Kidney tubule cell (primary cell): ENCODE measurements at places on chromosomes 13 and 19.

DNA sequence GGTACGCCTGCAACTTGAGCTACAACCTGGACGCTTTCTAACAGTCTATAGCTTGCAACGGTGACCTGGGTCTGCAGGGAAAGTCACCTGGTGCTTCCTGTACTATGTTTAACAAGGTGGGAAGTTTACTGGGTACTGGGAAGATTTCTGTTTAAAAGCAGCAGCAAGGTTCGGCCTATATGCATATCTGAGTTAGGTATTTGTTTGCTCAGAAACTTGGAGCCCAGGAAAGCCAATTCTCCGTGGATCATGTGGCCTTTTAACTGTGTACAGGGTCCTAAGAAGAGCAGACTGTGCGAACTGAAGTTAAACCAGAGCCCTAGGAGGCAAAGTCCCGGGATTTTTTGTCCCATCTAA lies 103.1 kb downstream of the STK24 start:
- DNase-seq, result no peak

- peak; percentile 57 for DNase-seq
These were observed 6.3 kb upstream of the GPR183 start for GRCh38 chr13:99313501-99313900.

DNA sequence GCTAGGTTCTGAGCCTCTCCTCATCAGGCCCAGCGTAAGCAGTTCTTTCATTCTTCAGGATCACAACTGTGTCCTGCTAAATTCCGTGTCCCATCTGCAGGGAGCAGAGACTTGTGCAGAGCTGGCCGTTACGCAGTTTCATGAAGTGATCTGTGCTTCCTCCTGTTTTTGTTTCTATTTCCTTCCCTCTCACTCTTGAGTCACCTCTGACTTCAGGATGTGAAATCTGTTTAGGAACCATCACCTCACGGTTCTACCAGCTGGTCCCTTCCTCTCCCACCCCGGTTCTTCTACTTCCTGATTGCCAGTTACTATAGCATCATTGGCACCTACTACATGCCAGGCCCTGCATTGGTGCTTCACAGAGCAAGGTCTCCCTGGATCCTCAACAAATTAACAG lies 8.5 kb downstream of the MAU2 start:
- peak; percentile 7 for DNase-seq

DNA sequence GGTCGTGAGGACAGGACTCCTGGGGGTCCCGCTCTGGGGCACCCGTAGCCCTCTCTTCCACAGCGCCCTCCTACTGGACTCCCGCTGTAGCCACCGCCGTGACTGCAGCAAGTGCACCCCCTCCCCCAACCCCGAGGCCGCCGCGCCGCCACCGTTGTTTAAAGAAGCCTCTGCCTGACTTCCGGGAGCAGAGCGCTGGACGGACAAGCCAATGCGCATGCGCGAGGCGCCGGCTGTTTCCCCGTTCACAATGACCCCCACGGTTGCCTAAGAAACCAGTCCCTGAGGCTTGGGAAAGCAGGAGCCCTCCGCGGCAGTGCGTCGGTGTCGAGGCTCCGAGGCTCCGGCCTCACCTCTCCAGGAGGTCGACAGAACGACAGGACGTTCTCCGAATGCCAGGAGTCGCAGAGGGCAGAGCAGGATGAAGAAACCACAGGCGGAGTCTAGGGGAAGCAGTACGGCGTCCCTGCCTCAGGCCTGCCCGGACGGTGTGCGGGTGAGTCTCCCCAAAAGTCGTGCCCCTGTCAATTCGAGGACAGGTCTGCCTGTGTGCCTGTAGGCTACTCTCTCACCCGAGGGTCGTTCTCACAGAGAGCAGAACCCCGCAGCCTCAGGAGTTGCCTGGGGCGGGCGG lies 70.5 kb upstream of the ZNF420 start:
- DNase-seq, result peak; percentile 57

DNA sequence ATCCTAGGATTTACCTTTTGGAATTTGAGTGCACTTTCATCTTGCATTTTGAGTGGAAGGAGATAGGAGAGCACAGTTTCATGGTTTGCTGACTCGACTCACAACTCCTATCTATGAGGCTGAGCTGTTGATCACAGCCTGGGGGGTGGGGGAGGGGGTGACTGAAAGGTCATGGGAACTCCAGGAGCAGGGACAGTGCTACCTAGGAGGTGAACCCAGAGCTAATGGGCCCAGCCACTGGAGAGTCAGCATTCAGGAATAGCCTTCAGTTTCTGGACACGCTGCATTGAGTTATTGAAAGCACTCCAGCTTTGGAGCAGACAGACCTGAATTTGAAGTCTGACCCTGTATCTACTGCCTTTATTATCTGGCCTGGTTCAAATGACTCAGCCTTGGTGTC lies 339.9 kb downstream of the SLC7A1 start:
- no peak for DNase-seq

DNA sequence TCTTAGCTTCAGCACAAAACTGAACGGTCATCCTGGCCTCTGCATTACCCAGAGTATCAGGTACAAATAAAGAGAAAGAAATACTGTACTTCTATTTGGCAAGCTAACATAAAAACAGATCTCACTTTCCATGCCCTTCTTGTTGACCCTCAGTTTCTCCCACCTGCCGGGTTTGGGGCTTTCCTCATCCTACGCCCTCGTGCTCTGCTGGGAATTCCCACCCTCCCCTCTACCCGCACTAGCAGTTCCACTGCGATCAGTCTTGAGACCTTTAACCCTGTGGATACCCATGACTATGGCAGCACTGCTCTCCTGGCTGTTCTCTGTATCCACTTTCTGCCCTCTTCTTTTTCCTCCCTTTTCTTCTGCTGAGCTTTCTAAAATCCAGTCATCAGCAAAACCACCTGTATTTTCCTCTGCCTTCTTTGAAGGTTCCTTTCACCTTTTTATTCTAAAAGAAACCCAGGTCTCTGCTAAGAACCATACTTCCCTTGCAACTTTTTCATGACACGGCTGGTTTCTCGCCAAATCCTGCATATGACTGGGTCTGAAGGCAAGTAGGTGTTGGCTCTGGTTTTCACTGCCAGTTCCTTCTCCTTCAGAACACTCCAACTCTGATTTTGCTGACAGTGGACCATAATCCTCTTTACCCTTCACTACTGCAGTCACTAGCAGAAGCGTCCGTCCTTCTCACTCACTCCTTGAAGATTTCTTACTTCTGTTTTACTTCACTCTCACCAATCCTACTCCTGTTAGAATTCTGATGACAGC lies 99.4 kb downstream of the MIPEP start:
- no peak for DNase-seq

DNA sequence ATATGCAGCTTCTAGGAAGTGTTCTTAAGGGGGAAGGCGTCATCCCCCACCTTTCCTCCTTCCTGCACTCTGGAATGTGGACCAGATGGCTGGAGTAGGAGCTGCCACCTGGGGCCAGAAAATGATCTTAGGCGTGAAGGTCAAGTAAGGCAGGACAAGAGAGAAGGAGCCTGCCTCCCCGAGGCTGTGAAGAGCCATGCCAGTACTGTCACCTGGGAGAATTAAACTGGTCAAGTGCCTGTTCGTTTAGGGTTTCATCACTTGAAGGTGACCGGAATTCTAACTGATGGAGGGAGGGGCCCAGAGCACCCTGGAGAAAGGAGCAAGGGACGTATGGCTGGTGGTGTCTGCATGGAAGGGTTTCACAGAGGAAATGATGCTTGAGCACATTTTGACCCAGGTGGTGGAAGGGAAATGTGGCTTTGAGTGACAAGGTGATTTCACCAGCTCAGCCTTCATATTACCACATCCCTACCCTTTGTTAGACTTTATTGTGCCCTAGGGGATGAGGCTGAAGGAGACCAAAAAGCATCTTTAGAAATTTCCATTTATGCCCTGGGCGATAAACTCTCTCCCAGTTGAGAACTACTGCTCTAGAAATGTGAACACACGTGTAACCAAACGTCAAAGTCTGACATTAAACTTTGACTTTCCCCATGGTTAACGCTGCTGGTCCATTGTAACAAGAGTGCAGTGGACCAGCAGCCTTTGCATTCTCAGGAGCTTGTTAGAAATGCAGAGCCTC lies 37.5 kb downstream of the PPP2R1A start:
- DNase-seq, result no peak

DNA sequence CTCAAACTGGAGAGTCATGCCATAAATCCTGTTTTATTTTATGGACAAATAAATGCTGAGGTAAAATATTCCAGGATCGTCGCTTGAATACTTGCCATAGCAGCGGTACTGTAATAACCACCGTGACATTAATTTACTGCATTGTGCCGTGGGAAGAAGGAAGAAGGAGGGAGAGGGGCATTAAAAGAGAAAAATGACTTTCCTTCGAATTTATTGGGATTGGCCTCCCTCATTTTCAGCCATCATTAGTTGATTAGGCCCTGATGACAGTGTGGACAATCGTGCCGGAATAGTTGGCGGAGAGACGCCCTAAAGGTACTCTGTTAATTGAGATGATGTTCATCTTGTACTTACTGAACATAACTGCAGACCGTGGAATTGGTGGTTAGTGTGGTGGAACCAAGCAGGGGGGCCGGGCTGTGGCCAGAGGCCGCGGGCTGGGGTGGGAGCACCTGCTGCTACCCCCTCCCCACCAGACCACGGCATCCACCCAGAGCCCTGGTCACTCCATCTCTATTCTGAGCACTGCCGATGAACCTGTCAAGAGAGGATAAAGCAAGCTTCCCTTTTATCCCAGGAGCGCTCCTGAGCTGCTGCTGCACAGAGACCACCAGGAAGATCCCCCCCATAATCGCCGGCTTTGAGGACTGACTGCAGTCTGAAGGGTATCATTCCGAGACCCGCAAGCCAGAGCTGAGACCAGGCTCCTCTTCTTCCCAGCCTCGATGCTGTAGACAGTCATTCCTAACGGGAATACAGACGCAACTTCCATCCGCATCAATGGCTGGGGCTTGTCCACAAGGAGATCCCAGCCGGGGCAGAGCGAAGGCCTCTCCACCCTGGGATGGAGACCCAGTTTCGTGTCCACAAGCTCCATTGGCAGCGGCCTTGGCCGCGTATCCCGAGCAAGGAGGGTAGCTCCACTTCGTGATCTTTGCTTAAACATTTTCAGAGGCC lies 168.3 kb upstream of the TSHZ3 start:
- no peak for DNase-seq

GRCh38 chr13:112236539-112237197 lies 139.5 kb upstream of the SPACA7 start:
- DNase-seq, result no peak

DNA sequence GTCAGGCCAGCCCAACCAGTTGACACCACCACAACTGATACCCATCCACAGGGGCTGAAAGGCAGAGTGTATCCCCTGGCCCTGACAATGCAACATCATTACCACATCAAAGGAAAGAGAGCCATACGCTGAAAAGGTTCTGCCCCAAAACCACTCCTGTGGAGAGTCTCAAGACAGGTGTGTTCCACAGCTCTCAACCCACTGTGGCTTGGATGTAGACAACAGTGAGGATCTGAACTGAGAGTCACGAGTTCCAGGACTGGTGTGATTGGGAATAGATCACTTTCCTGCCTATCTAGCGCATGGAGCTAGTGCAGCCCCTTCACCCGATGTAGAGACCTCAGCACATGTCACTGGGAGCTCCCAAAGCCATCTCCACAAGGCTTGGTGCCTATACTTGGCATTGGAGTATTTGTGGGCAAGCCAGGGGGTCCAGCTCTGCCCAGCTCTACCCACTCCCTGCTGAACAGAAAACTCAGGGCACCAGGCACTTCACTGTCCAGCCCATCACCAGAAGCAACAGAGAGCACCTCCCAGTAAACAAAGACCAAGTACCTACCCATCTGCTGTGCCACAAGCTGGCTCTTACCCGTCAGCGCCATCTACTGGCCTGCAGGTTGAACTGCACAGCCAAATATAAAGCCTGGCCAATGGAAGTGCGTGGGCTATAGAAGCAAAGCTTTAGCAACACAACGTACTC lies 579.5 kb downstream of the UQCRFS1 start:
- peak; percentile 73 for DNase-seq

GRCh38 chr19:48302600-48302959 lies 22.8 kb upstream of the EMP3 start:
- no peak for DNase-seq

GRCh38 chr19:14477418-14478112 lies 2.4 kb upstream of the PTGER1 start:
- DNase-seq, result no peak

DNA sequence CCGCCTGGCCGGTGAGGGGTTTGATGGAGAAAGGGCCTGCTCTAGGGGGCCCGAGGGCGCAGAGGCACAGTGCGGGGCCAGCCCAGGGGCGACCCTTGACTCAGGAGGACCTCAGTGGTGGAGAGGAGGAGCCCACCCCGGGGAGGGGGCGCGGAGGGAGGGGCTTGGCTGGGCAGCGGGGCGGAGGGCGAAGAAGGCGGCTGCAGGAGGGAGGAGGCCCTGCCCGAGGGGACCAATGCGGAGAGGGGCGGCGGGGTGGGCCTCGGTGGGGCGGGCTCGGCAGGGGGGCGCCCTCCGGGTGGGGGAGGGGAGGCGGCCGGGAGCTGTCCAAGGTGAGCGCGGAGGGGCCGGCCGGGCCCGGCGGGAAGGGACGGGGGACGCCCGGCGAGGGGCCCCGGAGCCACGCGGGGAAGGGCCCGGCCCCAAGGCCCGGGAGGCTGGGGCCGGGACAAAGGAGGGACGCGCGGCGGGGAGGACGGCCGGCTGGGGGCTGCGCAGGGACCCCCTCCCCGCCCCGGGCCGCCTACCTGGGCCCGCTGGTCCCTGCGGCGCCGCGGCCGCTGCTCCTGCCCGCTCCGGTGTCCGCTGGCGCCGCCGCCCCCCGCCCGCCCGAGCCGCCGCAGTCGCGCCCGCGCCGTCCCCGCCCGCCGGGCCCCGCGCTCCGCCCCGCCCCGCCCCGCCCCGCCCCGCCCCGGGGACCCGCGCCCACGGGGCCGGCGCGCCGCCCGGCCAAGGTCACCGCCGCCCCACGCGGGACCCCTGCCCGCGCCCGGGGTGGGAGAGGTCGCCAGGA lies at the start of gene DIRAS1:
Gene DIRAS1, minus strand, starts transcription at position 596 of the 793 bp plus-strand sequence. CDS start 3,566 bp downstream, outside the sequence.
- DNase-seq, result no peak

- DNase-seq, result no peak
These were observed 72.6 kb downstream of the CDK8 start for GRCh38 chr13:26326562-26326961.

- no peak for DNase-seq
These were observed 90.1 kb upstream of the C1QTNF9B start for GRCh38 chr13:23987331-23987894.

DNA sequence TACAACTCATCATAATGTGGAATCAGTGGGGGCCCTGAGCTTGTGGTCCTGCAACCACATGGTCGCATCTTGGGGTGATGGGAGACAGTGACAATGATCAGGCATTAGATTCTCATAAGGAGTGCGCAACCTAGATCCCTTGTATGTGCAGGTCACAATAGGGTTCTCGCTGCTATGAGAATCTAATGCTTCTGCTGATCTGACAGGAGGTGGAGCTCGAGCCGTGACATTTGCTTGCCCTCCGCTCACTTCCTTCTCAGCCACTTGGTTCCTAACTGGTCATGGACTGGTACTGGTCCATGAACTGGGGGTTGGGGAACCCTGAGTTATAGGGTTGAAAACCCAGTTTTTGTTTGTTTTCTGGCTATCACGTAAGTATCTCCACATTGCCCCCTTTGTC lies 1290.9 kb upstream of the ATXN8OS start:
- no peak for DNase-seq
